ENCODE measurements at places on chromosomes 3 and 15.

DNA sequence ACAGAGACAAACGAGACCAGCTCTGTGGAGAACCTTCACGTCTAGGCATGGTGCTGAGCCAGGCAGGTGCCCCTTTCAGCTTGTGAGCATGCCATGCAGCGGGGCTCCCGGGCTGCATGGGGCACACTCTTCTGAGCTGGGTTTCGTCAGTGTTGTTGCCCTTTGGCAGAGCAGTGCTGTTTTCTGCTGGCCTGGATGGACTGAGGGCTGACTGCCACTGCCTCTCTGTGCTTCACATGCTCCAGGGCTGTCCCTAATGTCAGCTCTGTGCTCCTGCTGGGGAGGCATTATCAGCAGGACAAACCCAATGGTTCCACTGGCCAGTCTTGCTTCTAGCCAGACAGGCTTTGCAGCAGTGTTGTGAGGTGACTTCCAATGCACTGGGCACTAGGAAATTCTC lies 9.5 kb downstream of the GASK1A start:
- DNase-seq = no peak

- no peak for DNase-seq
These were observed 242.4 kb downstream of the KCNMB2 start for GRCh38 chr3:178778589-178778988.

DNA sequence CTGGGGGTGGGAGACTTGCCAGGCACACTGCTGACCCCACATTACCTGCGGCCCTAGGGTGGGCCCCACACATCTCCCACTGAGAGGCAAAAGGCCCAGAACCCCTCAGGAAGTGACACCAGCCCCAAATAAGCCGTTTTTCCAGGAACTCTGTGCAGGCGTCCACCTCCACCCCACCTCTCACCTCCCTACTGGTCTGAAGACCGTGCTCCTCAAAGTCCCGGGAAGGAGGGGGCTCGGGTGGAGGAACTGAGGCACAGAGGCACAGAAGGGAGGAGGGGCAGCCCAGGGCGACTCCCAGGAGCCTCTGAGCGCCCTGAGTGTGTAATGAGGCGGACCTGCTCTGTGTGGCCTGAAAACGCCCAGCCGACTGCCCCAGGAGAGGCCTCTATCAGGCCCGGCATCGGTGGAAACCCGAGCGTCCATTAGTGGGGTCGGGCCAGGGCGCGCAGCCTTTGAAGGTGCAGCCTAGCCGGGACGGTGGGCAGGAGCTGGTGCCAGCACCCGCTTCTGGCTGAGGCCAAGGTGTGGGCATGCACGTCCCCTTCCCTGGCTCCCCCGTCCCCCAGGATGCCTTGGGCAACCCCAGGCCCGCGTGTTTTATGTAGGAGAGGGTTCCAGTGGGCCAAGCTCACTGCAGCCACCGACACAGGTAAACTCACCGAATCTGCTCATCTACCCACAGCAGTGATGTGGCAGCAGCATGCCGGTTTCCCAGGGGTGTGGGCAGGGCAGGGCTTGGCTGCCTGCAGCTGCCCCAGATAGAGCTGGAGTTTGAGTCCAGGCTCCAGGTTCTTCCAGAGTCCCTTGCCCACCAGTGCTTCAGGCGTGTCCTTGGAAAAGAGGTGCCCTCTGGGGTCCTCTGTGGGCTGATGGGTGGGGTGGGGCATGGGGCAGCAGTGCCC lies 55.8 kb downstream of the DNAJB8 start:
- no peak for DNase-seq

GRCh38 chr3:140292684-140293083 lies 357.7 kb downstream of the CLSTN2 start:
- DNase-seq = no peak

DNA sequence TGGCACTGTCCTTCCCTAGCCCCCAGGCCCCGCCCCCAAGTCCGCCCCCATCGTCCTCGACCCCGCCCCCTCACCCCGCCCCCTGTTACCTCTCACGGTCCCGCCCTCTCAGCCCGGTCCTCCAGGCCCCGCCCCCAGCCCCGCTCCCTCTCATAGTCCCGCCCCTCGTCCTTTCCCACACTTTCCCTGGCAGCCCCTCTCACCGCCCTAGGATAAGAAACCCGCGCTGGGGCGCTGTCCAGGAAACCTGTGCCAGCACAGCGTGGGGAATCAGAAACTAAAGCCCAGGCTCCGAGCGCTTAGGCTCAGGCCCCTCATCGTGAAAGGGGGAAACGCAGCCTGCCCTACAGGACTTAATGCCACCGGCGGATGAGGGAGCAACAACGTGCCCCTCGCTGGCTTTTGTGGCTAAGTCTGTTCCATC lies 20.9 kb downstream of the TRPM1 start:
- DNase-seq = no peak

- DNase-seq = no peak
These were observed 2.3 kb downstream of the FLNB start for GRCh38 chr3:58010562-58010961.

DNA sequence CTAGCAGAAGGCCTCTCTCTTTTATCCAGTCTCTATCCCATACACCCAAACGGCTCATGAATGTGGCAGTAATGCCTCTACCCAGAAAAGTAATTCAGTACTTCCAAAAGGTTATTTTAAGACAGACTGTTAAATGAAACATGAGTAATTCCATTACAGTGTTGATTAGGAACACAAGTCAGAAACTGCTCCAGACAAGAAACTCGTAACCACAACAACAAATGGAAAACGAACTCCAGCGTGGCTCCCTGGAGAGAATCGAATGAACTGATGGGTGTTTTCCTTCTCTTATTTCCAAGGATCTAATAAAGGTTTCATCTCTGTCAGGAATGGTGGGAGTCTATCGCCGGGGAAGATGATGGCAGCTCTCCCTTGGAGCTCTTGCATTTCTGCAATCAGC lies 228.4 kb downstream of the MAGI1 start:
- DNase-seq = no peak
